Hypothalamus (tissue), 51 donors: ENCODE measurements at places on chromosomes 4 and X.

DNA sequence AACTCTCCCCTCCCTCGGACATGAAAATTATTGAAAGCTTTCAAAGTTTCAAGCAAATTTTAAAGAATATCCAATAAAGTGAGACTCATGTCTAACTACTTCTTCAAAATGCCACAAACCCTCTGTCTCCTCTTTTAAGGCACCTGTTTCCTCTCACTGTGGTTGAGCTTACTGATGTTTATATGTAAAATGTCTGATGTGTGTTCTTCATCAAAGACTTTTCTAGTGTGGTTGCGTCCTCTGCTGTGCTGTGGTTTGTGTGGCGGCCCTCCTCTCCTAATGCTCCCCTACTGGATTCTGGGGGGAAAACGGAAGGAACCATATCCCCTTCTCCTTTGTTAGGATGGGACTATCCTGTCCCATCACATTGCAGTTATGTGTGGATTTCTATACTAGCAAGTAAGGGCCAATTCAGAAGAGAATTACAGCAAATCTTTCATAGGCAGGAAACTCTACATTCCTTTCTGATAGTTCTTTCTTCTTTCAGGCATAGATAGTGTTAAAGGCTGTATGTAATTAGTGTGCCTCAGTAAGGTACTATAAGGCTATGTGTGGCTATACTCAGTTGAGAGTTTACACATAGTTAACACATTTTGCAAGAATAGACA lies 221.0 kb upstream of the GPRIN3 start:
- DNase-seq, result no peak

DNA sequence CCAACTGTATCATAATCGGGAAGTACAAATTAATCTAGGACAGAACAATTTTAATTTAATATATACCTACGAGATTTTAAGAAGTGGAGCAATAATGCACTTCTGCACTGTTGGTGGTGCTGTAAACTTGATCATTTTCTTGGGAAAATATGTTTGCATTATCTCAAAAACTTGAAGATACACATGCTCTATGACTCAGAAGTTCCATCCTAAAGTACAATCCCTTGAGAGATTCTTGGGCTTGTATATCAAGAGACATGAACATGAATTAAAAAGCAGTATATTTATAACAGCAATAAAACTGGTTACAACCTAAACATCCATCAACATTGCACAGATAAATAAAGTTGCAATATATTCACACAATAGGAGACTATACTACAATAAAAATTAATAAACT lies 168.8 kb downstream of the CLCN4 start:
- DNase-seq, result no peak

GRCh38 chrX:19615361-19615910 lies 100.1 kb upstream of the MAP3K15 start:
- DNase-seq, result no peak

DNA sequence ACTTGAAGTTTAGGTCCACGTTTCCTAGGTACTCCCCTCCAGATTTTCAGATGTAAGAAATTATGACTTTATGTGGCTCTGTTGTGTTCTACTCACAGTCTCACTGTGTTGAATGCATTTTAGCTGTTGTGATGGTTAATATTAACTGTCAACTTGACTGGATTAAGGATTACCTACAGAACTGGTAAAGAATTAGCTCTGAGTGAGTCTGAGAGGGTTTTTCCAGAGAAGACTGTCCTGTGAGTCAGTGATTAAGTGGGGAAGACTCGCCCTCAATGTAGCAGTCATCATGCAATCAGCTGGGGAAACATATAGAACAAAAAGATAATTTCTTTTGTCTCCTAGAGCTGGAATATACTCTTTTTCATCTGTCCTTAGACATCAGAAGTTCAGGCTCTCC lies 493.4 kb downstream of the ACTRT1 start:
- DNase-seq, result no peak

DNA sequence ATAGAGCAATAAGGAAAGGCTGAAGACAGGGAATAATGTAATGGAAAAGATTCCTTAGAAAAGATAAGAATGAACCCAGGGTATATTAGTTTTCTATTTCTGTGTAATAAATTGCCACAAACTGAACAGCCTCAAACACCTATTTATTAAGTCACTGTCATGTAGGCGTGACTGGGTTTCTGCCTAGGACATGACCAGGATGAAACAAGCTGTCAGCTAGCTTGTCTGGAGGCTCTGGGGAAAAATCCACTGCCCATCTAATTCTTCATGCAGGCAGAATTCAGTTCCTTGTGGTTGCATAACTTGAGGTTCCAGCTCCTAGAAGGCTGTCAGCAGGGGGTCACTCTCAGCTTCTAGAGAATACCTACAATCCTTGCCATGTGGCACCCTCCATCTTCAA lies 277.7 kb downstream of the TMA16 start:
- no peak for DNase-seq

DNA sequence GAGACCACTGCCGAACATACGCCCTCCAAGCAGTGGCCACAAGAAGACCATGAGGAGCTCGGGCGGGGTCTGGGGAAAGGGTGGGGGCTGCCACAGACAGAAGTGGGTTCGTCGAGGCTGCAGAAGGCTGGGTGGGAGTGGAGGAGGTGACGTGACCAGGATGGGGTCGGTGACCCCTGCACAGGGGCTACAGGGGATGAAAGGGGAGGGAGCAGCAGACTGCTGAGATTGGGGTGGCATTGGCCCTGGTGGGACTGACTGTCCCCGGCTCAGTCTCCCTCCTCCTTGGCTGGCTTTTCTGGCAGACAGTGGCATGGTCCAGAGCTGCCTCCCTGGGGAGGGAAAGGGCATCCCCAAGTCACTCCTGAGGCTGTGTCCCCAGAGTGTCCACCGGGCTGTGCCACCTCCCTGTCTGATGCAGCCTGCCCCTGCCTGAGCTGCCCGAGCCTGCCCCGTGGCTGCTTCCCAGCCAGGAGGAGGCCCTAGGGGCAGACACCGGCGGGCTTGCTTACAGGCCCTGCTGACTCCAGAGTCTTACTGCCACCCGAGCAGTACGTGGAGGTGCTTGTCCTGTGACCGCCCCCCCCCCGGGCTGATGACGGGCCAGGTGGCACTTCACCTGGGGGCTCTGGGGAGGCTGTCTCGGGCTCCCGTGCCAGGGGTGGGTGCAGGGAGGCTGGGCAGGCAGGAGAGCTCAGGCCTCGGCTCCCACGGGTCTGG lies 7.2 kb downstream of the SH3BP2 start:
- no peak for DNase-seq

GRCh38 chr4:188295899-188296298 lies 156.7 kb downstream of the TRIML1 start:
- DNase-seq, result no peak

- DNase-seq, result no peak
These were observed 503.0 kb upstream of the CPXCR1 start for GRCh38 chrX:88244066-88244465.

DNA sequence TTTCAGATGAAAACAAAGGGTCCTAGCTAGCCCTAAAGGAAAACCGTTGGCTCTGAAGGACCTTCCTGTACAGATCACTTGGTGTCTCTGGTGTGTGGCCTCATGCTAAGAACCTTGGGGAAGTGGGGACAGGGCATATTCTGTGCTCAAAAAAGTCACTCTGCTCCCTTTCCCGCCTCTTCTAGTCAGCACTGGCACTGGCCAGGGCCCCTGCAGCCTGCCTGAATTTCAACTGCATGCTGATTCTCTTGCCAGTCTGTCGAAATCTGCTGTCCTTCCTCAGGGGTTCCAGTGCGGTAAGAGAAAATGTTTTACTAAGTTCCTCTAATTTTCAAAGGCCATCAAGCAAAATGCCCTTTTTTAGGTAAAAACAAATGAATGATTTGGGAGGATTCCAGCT lies 3.4 kb downstream of the CYBB start:
- no peak for DNase-seq

DNA sequence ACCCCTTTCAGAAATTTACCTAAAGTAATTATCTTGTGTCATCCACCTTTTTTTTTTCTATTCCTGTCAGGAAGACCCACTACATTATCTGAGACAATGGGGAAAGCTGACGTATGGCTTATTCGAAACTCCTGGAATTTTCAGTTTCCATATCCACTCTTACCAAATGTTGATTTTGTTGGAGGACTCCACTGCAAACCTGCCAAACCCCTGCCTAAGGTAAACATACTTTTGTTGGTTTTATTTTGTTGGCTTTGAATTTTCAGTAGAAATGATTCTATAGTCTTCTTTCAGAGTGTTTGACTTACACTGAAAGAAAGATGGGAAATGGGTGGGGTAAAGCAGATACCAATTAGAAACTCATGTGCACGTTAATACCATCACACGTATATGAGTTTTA lies 2.2 kb downstream of the UGT2B7 start:
- no peak for DNase-seq

- DNase-seq, result no peak
These were observed 52.1 kb downstream of the PSAPL1 start for GRCh38 chr4:7382634-7383014.

GRCh38 chr4:152479428-152480026 lies 56.4 kb downstream of the FBXW7 start:
- DNase-seq, result no peak

DNA sequence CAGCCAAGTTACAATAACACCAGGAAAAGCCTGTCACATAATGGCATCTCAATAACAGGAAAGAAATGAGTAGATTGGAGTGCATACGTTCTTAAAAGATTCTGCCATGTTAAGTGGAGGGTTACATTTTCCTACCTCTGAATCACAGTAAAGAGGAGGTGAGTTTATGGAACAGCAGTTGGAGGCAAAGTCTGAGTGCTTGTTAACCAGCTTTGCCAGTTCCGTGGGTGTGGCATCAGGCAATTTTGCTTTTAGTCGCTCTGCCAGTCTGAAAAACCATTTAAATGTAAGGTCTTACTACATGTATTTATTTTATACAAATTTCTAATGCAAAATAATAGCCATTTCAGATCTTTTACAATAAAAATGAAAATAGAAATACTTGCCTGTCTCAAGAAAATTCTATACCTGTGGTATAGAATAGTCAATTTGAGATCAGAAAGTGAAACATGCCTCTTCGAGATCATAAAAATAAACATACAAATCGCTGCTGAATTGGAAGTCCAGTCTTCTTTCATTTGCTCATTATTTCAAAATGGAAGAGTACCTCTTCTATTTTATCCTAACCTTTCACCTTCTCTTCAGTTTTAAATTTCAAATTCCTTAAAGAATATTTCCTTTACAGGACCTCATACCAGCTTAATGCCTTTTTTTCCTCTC lies 31.4 kb downstream of the GC start:
- no peak for DNase-seq

- no peak for DNase-seq
These were observed 40.4 kb upstream of the INTS6L start for GRCh38 chrX:135480076-135480475.

GRCh38 chr4:128572778-128573241 lies 236.7 kb upstream of the JADE1 start:
- no peak for DNase-seq

- no peak for DNase-seq
These were observed 662.0 kb upstream of the FRG1 start for GRCh38 chr4:189278597-189279165.

DNA sequence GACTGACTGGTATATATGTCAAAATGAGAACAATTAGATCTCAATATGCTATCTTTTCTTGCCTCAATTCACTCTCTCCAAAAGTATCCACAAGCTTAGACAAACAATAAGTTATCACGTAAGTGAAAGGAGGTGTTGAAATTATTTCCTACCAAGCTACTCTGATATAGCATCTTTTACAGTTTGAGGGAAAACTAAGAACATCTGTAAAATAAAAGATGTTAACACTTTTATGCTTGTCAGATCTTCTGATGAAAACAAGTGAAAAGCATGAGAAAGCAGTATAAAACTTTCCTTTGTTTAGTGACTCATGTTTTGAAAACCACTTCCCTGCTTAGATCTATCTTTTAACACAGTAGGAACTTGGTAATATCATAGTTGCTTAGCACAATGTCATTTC lies 8.4 kb upstream of the MAB21L2 start:
- no peak for DNase-seq

DNA sequence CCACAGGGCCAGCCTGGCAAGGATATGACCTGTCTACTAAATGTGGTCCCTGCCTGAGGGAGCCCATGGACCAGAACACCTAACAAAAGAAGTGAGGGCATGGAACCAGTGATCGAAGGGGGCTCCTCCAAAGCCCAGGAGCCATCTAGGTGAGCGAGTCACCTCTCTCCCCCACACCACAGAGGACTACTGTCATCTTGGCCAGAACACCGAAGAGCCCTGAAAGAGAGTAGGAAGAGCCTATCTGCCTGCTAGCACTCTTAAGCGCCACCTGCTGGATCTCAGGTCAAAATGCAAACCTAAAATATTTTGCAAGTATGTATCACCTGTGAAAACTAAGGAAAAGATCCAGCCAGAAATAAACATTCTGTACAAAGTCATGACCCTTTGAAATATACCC lies 137.9 kb upstream of the ZXDB start:
- DNase-seq, result no peak

DNA sequence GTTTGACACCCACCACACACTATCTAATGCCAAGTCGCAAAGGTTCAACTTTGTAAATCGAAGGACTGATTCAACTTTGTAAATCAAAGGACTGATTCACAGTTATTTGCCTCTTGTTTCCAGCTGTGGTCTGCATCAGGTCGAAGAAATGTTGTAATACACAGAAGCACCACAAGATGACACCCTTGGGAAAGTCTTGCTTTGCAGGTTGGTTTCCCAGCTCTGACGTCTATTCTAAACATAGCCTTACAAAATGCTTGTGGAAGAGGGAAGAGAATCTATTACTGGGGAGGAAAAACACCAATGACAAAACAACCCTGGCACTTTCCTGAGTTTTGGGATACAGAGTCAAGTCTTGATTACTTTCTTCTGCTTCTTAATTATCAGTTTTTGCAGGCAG lies 35.3 kb downstream of the SUPT20HL1 start:
- DNase-seq, result no peak

- no peak for DNase-seq
These were observed 190.6 kb upstream of the TTC29 start for GRCh38 chr4:147136310-147136709.

DNA sequence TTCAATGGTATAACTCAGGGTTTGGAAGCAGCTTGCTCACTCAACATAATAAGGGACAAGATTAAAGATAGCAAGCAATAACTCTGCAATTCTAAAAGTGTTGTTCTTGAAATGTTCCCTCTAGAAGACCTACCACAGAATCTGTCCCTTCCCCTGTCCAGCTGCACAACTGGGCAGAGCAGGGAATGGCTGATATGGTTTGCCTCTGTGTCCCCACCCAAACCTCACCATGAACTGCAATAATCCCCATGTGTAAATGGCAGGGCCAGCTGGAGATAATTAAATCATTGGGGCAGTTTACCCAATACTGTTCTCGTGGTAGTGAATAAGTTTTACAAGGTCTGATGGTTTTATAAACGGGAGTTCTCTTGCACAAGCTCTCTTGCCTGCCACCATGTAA lies 19.1 kb downstream of the PRDM5 start:
- DNase-seq, result no peak

- DNase-seq, result no peak
These were observed 73.7 kb downstream of the SPCS3 start for GRCh38 chr4:176393306-176394013.

DNA sequence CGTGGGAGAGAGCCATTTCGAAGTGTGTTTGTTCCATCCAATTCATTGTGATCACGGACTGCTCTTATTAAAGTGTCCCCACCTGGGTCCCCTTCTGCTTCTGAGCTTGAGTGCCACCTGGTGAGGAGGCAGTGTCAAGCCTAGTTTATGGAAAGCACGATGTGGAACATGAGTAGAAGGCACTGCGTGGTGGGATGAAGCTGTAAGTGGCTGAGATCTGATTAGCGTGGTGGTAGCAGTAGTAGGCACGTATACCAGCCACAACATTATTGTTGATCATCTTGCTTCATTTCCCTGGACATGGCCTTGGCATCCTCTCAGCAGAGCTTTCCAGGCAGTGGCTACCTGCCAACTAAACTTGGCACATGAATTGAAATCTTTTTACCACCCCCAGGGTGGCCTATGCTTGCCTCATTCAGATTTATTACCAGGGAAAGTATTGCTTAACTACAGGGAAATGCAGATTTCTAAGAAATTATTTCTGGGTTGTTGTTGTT lies 46.4 kb downstream of the GPAT3 start:
- DNase-seq, result peak; percentile 17
